Brain pericyte (primary cell): ENCODE measurements at places on chromosomes 1 and 21.

DNA sequence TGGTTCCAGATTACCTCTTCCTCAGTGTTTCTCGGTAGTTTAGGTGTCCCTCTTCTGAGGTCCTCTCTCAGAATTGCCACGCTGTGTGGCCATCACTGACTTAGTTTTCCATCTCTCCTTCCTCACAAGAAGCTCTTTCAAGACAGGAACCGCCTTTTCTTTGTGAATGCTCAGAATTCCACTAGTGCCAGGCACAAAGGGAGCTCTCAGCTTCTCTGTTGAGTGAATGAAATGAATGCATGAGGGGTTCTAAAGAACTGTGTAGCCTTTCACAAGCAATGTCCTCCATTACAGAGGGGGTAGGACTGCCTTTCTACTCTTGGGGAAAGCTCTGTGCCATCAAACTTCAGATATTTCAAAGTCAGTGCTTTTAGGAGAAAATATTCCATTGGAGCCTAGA lies 546.8 kb downstream of the RWDD3 start:
- no peak for DNase-seq

DNA sequence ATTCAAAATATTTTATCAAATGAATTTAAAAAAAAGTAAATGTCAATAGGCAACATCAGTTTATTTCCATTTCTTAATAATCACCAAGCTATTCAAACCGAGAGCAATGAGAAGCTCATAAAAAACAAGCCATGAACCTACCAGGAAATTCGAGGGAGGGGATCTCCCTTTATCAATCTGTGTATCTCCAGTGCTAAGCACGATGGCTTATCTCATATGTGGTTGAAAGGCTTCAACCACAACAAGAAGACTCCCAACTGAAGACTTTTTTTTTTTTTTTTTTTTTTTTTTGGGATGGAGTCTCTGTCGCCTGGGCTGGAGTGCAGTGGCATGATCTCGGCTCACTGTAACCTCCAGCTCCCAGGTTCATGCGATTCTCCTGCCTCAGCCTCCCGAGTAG lies 833.3 kb downstream of the USP25 start:
- DNase-seq: no peak

DNA sequence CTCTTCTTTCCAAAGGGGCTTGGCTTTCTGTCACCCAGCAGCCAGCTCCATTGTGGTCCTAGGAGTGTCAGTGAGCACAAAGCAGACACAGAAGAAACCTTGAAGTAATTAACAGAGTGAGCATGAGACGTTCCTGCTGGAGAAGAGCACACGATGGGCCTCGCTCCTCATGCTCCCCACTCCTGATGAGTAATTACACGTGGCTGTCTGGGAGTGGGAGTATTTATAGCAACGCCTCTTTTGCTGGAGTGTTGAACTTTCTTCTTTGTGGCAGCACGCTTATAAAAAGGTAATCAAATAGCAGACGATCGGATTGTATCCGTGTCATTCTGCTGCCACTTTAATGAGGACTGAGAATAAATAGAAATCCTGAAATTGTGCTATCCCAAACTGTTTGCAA lies 185.8 kb downstream of the CAMTA1 start:
- DNase-seq: no peak

DNA sequence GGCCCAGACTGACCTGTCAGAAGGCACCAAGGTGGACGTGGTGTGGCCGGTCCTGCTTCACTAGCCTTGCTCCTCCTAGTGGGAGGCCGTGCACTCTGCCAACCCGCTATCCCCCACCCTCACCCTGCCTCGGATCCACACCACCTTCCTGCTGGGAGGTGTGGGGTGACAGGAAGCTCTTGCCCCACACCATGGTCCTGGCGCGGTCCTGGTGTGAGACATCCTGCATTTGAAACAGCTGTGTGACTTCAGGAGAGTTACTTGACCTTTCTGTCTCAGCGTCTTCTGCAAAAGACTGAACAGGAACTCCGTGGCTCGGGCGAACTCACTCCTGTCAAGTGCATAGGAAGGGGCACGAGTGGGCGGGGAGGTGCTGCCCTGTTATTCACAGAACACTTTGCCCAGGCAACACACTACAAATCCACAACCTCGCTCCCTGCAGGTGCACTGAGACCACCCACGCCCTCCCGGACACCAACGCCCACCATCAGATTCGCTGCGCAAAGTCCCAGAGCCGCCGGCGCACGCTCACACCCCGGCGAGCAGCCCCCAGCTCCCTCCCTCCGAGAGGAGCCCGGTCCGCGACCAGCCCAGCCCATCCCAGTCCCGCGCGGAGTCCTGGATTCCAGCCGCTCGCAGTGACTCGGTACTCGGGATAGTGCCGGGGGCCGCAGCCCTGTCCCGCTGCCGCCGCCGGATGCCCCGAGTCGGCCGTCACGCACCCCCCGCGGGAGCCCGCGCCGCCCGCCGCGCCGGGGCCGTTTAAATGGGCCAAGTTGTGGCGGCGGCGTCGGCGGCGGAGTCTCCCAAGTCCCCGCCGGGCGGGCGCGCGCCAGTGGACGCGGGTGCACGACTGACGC lies at the start of gene SAMD11:
Gene SAMD11 (plus strand): TSS at position 793 of the 860 bp plus-strand sequence. CDS start 509 bp downstream, outside the sequence.
- no peak for DNase-seq

- no peak for DNase-seq
Measured at GRCh38 chr1:226986496-226987178, 46.5 kb downstream of the COQ8A start.

DNA sequence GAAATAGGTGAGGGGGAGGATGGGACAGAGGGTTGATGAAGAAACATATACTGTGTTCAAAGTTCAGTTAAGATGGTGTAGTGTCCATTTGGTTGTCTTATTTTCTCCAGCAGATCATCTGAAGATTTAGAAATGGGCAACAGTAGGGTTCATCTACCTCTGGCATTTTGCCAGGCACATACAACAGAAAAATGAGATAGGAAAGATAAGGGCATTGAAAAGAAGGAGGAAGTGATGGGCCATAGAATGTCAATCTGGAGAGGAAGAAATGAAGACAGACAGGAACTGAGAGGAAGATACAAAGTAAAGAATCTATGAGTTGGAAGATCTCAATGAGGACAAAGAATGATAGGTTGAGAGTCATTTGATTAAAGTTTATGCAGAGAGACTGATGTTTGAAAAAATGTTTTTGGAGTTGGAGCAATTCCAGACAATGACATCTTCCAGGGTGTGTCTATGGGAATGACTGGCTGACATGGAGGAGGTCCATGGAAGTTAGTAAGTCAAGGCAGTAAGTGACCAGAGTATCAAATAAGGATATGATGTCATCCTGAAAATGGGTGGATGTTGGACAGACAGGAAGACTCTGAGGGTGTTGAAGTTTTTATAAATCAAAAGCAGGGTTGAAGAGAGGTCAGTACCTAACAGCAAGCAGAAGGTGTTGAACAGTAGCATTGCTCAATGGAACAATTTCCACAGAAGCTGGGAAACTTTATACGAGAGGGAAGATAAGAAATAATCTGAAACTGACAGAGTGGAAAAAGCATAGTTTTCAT lies 18.7 kb upstream of the CD55 start:
- DNase-seq: no peak

DNA sequence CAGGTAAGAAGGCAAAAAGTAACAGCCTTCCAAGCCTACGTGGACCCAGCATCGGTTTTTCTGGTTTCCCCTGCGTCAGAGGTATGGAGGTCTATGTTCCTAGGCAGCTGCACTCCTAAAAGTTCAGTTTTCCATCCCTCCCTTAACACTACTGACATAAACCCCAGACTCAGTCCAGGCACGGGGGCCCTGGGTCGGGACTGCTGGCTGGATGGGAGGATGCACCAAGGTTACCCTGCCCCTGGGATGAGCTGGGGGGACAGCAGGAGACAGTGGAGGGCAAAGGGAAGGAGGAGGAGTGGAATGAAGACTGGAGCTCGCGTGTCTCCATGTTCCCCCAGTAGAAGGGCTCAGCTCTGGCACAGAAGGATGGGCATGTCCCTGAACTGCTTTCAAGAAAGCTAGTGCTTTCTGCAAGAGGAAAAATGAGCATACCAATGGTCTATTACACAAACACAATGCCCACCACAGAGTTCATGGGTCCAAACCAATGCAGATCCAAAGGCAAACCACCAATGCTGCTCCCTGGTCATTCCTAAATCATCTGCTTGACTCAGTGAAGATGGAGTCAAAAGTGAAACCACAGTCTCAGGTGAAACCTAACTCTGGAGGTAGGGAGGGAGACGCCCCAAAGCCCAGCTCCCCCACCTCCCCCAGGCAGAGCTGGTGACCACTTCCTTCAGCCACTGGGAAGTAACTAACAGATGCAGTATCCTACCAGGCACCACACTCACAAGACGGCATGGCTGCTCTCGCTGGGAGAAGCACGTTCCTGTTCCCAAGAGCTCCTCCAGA lies 54.9 kb downstream of the CD46 start:
- no peak for DNase-seq

DNA sequence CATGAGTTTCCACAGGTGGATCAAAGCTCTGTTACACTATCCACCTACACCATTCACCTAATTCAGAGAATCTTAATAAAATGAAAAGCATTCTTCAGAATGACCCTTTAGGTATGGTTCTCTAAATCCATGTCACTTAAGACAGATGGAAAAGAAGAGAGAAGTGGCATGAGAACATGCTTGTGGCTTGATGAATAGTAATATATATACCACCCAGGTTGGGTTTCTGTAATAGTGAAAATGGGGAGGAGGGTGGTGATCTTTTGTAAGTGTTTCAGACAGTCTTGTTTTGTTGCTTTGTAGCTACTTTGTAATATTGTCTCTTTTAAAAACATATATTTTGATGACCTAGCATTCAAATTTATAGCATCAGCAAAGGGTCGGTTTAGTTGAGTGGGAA lies 469.8 kb downstream of the USP25 start:
- DNase-seq: no peak

DNA sequence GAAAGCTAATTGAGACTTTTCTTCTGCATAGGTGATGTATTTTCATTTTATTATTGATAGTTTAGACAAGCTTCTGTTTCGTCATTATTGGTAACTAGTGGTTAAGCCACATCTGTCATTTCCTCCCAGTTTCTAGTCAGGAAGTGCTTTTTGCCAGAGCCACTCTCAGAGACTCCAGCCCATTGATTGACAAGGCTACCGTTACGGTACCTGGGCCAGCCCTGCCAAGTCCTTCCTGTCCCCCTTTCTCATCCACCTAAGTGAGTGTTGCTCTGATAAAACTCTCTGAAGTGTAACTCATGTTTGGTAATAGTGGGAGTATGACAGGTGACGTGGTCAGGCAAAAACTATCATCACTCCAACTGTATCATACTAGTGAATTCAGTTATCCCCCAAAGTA lies 29.6 kb upstream of the AGL start:
- DNase-seq: no peak

DNA sequence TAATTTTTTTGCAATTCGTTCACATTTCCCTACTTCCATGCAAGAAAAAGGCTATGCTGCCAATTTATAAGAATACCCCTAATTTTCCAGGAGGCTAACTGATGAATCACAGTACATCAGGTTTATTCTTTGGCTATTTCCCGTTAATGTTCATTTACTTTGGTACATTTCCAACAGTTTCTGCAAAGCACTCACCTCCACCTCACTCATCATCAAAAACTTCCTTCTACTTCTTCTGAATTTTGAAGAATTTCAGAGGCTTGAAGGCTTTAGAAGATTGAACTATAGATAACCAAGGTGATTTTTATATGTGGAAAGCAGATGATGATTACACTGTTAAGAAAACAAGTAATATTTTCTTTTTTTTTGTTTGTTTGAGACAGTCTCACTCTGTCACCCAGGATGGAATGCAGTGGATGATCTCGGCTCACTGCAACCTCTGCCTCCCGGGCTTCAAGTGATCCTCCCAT lies 60.5 kb upstream of the HP1BP3 start:
- DNase-seq: no peak

GRCh38 chr1:237005674-237006073 lies 1.4 kb upstream of the MT1HL1 start:
- DNase-seq: no peak

- DNase-seq: no peak
Measured at GRCh38 chr1:168220470-168220871, 5.3 kb upstream of the SFT2D2 start.

DNA sequence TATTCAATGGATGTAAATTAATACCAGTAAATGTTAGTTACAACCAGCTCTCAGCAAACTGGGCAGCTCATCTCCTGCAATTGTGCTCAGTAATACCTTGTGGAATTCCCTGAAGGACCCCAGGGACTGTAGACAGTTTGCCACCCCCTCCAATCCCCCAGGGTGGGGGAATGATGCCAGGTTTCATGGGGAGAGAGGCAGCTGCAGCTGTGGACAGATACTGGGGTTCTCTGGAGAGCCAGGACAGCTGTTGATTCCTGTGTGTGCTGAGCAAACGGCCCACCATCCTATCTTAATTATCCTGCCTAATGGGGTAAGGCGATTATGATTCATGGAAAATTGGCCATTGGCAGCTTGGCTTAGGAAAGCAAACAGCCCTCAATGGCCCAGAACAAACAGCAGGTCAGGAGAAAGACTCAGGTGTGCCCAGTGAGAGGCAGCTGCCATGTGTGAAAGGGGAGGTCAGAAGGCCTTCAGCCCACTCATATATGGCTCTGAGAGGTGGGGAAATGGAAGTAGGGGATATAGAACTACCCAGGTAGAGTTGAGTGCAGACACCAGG lies 148.9 kb upstream of the CTTNBP2NL start:
- no peak for DNase-seq

GRCh38 chr1:191699343-191699742 lies 458.9 kb upstream of the RGS18 start:
- no peak for DNase-seq

- DNase-seq: peak; percentile 40
Measured at GRCh38 chr1:109298666-109299557, 7.9 kb downstream of the MYBPHL start.

- no peak for DNase-seq
Measured at GRCh38 chr1:201504799-201505502, 2.0 kb downstream of the CSRP1 start.

DNA sequence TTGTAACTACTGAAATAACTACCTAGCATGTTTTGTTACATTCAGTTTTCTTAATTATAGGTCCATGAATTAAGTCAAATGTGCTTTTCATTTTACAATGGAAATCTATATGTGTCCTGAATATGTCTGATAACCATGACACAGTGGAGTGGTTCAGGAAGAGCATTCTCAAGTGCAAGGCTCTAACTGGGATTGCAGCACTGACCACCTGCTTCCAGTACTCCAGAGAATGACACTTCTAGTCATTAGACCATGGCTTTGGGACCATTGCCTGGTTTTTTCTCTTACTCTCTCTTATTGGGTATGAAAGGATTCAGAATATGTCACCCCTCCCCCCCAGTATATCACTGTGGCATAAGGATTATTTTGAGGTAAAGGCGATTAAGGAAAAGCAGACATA lies 204.9 kb upstream of the CACYBP start:
- DNase-seq: no peak
